RPMI7951 (cell line): ENCODE measurements at places on chromosomes 12 and 14.
A peak's percentile ranks its signal among the peaks of the same experiment; 100 is the strongest.

DNA sequence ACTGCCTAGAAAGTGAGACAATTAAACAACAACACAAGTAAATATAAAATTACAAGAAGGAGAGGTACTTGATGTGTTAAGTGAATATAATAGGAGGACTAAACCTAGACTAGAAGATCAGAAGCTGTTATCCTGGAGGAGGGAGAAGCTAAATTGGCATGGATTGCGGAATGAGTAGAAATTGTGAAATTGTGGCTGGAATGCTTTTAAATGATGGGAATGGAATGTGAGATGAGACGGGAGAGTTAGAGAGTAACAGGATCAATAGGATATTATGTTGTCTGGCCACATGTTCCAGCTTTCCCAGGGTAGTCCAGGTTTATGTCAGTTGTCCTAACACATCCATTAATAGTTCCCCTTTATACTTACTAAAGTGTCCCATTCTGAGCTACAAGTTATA is 44.0 kb upstream of the CPNE8 start:
- DNase-seq = no peak

DNA sequence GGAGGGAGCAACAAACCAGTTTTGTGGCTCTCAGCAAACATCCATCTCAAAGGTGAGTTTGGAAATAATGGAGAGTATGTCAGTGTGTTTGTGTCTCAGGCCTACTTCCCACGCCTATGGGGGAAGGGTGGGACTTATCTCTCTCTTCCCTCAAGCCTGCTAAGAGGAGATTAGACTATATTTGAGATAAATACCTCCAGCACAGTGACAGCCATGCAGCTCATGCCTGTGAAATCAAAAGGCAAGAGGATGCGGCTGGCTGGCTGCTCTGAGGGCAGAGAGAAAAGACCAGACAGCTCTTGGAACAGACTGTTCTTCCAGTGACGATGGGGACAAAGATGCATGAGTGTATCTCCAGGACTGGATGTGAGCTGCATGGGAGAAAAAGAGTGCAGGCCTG is 14.7 kb upstream of the POC1B start:
- DNase-seq = no peak

GRCh38 chr12:30874455-30875321 is 51.9 kb upstream of the TSPAN11 start:
- DNase-seq = no peak

DNA sequence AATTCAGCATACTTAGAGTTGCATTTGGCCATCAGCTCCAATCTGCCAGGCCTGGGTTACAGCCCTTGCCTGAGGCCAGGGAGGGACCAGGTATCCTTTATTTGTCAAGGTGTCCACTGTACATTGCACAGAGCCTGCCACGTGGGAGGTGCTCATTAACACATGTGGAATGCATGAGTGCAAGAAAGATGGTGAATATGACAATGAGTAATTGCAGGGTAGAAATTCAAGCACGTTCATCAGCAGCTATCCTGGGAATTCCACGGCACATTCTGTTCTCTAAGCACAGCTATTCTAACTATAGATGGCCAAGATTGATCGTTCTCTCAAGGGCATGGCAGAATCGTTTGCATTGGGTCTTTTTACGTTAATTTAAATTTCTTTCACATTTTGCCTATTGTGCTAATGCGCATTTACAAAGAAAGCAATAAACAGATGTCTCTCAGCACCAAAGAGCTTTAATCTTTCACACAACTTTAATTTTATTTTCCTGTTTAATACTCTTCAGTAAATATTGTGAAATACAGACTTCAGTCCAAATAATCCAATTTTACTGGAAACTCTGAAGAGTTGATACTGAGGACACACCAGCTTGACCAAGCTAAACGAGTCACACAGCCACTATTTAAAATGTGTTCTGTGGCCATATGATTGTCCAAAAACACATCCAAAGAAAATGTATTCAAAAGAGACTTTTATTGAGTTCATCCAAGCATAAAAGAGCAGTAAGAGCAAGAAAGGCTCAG is 1025.7 kb upstream of the TMEM132C start:
- DNase-seq = no peak

- no peak for DNase-seq
These were observed 1272.5 kb upstream of the SEL1L start for GRCh38 chr14:82805892-82806825.

GRCh38 chr12:116525418-116526001 is 33.7 kb upstream of the MAP1LC3B2 start:
- peak; percentile 90 for DNase-seq

GRCh38 chr12:278046-278445 is 15.4 kb upstream of the SLC6A13 start:
- DNase-seq = no peak

DNA sequence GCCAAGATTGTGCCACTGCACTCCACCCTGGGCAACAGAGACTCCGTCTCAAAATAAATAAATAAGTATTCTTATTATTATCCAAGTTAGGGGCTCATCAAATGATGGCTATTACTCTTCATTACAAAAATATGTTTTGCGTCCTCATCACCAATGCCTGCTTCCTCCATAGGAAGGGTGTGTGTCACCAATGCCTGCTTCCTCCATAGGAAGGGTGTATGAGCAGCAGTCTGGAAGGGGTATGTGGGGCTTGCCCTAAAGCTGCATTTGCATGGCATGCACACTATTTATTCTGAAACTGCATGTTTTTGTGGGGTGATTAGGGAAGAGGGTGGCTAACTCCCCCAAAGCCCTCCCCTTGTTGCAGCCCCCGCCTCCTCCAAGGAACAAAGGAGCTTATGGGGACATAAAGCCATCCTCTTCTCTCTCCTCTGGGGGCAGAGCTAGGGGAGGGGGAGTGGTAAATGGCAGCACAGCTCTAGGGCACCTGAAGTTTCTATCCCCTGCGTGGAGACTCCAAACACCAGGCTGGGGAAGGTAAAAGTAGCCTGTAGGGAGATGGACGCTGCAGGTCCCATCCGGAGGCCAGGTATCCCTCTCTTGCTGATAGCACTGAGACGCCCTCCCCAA is 1.3 kb downstream of the CAMKK2 start:
- no peak for DNase-seq

GRCh38 chr12:38736821-38737220 is 168.6 kb downstream of the CPNE8 start:
- no peak for DNase-seq

DNA sequence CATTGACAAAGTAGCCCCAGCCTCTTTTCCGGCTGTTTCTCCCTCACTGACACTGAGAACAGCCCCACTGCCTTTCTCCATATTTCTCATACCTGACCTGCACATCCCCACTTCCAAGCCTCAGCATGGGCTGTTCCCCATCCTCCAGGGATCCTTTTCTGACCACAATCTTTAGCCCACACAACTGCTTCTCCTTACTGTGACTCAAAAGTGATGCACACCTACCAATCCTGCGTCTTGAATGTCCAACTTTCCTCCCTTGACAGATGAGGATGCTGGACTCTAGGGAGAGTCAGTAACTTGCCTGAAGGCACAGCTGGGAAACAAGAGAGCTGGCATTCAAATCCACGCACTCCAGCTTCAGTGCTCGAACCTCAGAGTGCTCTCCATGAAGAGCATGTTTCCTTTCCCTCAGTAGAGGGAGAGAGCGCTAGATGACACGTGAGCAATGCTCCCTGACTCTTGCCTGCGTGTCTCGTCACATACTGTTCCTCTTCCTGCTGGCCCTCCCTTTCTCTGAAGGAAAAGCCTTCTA is 75.6 kb downstream of the NTF3 start:
- DNase-seq = peak; percentile 90

DNA sequence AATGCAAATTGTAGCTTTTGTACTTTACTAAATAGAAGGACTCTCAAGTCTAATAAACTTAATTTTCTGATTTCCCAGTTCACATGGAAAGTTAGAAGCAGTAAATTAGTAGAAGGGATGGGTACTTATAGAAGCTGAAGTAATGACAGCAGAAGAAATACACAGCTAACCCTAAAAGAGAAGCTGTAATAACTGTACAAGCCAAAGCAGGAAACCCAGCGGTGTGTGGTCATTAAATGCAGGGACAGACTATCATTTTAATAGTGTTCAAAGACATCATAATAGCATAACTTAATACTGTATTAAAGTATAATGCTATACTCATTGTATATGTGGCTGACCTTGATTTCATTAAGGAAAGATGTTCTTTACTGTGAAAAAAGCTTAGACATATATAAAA is 74.9 kb downstream of the PCNX1 start:
- DNase-seq = no peak

GRCh38 chr14:44309331-44309730 is 197.8 kb downstream of the FSCB start:
- DNase-seq = peak; percentile 39

DNA sequence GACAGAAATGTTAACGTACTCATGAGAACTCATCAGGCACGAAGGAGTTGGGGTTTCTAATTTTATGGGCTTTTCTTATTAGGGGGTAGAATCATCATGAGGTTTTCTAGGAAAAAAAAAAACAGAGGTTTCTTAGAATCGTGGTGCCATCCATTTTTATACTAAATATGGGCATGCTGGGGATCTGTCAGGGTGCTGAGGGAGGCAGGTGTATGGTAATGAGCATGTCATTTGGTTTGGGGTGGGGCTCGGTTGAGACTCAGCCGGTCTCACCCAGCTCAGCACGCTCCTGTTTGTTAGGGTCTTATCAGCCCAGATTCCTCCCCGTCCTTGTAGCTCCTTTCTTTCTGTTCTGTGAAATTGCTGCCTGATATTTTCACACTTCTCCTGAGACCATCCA is 98.2 kb downstream of the DICER1 start:
- no peak for DNase-seq

DNA sequence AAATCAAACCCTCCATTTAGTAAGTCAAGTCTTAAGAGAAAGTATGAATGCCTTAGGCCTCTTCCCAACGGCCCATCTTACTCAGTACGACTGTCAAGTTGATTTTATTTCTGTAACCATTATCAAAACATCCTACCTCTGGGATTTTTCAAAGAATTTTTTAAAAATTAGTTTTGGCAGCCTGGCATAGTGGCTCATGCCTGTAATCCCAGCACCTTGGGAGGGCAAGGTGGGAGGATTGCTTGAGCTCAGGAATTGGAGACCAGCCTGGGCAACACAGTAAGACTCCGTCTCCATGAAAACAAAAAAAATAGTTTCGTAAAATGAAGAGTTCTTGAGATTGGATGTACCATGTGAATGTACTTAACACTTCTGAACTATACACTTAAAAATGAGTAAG is 4.1 kb downstream of the FGD6 start:
- no peak for DNase-seq

DNA sequence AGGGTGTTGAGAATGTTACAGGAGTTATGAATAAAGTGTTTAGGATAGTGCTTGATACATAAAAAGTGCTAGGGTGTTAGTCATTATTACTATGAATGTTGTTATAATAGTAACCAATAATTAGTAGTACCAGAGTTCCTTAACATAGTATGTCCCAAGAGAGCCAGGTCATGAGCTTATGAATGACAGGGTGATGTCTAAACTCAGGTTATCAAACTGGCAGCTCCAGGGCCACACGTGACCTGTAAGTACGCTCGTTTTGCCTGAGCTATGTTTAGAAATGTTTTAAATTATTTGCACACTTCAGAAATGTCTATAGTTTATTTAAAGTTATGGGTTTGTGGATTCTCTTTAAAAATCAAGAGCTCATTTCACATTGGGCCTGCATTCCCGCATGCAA is 14.1 kb upstream of the GRIP1 start:
- no peak for DNase-seq

DNA sequence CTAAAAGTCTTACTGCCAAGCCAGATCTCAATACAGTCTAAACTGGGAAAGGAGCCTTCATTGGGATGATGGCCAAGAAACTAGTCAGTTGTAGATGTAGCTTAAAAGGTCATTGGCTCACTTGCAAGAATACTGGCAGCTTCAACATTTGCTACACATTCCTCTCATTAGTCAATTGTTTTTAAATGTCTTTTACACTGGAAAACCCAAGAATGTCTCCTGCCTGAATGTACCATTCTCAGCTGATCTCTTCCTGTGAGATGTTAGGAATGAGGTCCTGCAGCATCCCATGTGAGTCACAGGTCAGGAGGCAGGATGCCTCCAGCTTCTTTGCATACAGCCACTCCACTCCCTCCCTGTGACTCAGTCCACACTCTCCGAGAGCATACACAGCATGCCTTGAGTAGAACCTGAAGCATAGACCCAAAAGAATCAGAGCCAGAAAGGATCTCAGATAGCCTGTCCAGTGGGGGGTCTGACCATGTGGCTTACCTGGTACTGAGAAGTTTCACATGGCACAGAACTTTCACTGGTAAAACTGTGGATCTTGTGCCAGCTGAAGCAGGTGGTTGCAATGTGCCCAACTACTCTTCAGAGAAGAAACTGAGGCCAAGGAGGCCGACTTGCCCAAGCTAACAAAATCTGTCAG is 56.0 kb upstream of the HECTD1 start:
- peak; percentile 87 for DNase-seq

GRCh38 chr12:76666290-76666835 is 97.6 kb upstream of the ZDHHC17 start:
- no peak for DNase-seq

GRCh38 chr12:2347137-2347843 is 294.5 kb downstream of the CACNA1C start:
- peak; percentile 36 for DNase-seq

GRCh38 chr14:104682107-104682593 is 7.3 kb upstream of the INF2 start:
- DNase-seq = peak; percentile 82

DNA sequence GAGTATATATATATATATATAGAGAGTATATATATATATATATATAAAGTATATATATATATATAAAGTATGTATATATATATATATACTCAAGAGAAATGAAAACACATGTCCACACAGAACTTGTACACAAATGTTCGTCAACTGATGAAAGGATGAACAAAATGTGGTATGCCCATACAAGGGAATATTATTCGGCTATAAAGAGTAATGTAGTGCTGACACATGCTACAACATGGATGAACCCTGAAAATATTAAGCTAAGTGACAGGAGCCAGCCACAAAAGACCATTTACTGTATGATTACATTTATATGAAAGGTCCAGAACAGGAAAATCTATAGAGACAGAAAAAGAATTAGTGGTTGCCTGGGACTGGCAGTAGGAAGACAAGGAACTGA is 19.5 kb downstream of the LIMA1 start:
- DNase-seq = no peak

DNA sequence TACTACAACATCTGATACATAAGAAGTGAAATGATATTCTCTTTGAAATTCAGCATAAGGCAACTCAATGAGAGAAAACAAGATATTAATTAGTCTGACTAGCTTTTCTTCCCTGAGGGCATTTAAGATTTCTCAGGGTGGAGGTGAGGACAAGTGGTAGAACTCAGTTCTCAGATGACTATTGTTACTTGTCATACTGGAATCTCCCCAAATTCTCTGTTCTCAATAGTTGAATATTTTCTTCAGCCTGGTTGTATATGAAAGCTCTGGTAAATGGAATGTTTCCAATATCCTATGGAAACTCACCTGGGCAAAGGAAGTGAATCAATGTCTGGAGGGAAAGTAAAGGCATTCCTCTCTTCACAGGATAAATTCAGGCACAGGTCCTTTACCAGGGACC is 18.2 kb upstream of the ITGA5 start:
- DNase-seq = no peak

GRCh38 chr12:51695241-51696010 is 104.4 kb downstream of the SCN8A start:
- DNase-seq = no peak
